ENCODE measurements at places on chromosomes 4 and X. TPM values are rescaled to one million over a fixed set of nuclear protein-coding genes. Genes with fewer than 3 reads are reported as not detected.

Gene INPP4B
- 4.3 TPM for total RNA-seq

Gene PAGE2B
- total RNA-seq = 0.28 TPM

Gene CLGN
- total RNA-seq = 5.8 TPM

Gene RADX
- total RNA-seq = 1.00 TPM

Gene MAB21L2
- under 0.01 TPM for total RNA-seq

Data from smooth muscle cell of bladder (primary cell).